Effector memory CD4-positive, alpha-beta T cell (primary cell): ENCODE measurements at places on chromosomes 4 and X.

- no peak for DNase-seq
These were observed 61.9 kb upstream of the FAM47B start for GRCh38 chrX:34880656-34881055.

DNA sequence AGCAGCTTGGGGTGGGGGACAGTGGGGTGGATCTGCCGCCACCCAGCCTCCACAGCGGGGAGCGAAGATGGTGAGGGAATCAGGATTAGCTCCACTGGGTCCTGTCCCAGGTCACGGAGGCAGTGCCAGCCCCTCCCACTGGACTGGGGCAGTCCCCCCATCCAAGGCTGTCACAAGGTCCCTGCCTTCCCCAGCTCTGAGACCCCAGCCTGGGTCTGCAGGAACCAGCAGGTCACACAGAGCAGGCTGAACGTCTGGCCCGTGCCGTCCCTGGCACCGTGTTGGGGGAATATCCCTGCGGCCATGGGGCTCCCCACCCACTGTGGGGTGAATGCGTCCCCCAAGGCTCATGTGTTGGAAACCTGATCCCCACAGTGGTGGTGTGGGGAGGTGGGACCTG, 62.6 kb downstream of the FAM53A start:
- no peak for DNase-seq

GRCh38 chr4:102438396-102439235, 62.5 kb upstream of the NFKB1 start:
- no peak for DNase-seq

- no peak for DNase-seq
These were observed 75.4 kb downstream of the FBXW7 start for GRCh38 chr4:152460488-152460887.

GRCh38 chr4:27048429-27049238, 188.0 kb downstream of the STIM2 start:
- no peak for DNase-seq

DNA sequence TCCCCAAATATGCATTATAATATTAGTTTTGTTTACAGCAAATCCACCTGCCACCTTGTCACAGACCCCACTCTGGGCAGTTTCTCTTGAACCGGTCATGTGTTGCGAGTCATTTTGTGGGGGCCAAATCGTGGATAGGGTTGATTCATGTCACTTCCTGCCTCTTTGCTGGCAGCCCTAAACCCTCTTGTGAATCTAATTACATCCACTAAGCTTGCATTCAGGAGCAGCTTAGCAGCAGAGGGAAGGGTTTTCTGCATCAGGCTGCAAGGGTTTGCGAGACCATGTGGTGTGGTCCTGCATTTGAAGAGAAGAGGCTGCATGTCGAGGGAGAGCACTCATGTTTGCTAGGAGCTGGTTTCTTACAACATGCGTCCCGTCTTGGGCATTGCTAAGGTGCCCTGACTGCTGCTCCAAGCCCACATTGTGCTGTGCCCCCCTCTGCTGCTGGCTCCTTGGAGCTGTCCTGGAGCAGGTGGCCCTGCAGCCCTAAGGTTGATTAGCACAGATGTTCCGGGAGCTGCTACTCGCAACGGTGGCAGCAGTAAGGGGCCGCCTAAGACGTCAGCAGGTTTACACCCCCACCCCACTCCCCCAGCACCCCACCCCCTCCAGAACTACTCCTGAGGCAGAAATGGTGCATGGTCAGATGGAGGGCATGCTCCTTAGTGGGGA, 88.9 kb upstream of the CLDN34 start:
- no peak for DNase-seq

DNA sequence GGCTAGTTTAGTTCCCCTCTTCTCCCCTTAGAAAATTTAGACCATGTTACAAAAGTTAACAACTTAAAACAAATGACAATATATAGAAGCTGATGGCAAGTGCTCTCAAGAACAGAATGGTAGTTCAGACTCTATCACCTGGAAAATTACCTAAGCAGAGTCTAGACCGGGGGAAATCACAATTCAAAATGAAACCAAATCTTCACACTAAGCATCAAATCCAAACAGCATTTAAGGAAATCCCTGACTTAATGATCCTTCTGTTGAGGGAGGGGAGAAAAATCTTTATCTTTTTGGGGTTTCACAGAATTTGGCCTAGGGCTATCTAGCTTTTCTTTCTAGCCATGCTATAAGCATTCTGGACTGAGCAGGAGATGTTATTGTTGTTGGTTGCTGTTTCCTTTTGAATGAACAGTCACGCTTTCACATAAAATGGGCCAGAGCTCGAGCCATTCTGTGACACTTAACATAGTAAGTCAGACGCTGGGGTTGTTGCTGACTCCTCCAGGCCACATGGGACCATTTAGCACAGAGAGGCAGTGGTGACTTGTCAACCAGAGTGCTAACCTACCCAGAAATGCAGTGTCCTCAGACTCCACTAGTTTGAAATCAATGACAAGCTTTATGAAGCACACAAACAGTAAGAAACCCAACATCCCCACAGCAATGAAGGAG, 16.0 kb upstream of the LSM6 start:
- no peak for DNase-seq

DNA sequence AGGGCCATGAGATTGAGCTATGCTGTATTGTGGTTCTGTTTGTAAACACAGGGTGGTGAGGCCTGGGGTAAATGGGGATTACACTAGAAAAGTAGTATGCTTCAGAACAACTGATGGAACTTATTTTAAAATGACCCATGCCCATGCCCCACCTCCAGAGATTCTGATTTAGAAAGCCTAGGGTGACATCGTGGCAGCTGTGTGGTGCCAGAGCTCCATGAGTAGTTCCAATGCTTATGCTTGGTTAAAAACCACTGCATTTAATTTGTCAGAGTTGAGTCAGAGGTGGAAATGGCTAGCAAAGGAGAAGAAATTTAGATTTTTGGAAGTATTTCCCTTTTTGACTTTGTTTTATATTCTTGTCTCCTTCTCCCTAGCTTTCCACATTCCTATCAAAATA, 63.4 kb upstream of the PDE5A start:
- DNase-seq, result no peak

GRCh38 chrX:118499295-118499694, 3.7 kb downstream of the DOCK11 start:
- DNase-seq, result no peak

DNA sequence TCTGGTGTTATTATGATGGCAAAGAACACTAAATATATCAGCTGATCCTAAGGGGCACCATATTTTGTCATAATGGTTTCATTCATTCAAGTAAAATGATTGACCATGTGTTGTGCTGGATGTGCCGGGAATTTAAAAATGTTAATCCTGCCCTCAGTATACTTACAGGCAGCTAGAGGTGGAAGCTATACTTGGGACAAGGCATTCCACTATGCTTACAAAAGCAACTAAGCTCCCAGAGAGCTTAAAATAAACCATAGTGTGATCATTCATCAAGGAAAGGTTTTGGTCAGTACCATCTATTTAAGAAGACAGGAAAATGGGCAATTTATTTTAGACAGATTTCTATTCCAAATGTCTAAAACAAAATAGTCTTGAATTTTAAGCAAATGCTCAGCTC, 46.4 kb downstream of the NR3C2 start:
- DNase-seq, result no peak

DNA sequence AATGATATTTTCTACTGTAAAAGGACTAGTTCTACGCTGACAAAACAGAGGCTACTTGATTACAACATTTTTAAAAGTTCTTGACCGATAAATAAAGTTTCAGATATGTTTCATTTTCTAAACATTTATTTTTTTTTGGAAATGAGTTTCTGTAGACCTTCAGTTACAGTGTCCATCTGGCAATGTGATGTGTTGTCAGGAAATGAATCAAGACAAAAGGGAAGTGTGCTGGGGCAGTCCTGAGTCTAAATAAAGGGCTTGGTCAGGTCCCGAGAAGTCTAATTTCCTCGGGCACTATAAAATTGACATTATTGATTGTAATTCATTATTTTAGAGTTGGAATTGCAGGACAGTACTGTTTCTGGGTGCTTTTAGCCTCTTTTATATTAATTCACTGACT, 57.0 kb upstream of the FTHL17 start:
- no peak for DNase-seq

- no peak for DNase-seq
These were observed 436.6 kb downstream of the C4orf33 start for GRCh38 chr4:129532573-129532972.
